ENCODE measurements at places on chromosomes 11 and 22. TPM values are rescaled to one million over a fixed set of nuclear protein-coding genes. Genes with fewer than 3 reads are reported as not detected.
A peak's percentile ranks its signal among the peaks of the same experiment; 100 is the strongest.

DNA sequence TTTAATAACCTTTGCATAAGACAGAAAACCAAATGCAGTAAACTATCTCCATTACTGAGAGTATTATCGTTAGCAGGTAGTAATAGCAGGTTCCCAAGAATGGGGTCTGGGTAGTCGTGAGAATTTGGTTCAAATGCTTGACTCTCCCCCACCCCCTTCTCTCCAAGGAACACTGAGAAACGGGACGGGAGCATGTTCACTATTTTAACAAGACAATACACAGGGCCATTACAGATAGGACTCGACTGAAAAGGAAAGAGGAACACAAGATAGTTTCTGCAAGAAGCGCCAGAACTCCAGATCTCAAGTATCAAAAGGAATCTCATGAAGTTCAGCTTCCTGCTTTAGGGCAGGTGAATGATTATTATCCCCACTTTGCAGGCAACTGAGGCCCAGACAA lies 27.0 kb downstream of the KMT5B start:
- DNase-seq, result no peak

DNA sequence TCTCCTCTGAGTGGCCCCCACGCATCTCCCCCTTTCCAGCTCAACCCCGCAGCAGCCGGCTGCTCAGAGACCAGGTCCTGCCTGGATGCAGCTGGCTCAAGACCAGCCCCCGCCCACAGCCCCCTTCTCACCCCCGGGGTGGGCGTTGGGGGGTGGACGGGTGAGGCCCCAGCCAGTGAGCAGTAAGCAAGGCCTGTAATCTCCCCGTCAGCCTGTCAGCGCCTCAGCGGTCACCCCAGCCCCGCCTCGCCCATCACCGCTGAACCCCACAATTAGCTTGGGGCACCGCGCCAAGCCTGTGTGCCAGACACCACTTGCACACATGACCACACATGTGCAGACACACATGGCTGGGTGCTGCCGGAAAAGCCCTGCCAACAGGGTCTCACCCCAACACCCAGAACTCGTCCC lies 5.9 kb downstream of the PLXNB2 start:
- peak; percentile 88 for DNase-seq

- DNase-seq, result no peak
Observed at GRCh38 chr22:25068707-25069106, 116.2 kb downstream of the KIAA1671 start.

DNA sequence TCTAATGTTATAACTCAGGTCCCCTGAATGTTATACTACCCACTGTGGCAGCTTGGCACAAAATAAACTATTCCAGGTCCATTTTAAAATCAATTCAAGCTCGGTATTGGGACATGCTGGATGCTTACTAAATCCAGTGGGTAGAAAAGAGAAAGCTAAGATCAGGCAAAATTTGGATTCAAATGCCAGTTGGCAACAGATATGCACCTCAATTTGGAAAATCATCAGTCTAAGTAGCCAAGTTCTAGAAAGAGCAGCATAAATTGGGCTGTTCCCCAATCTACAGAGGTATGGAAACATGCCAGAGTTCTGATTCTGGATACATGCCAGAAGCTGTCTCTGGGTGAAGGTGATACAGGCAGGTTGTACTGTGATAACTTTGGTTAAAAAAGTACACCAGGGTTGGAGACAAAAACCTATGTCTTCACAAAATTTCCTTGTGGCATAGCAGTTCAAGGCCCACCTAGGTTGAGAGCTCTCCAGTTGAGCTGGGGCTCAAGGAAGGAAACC lies 427.8 kb downstream of the LRRC4C start:
- no peak for DNase-seq

DNA sequence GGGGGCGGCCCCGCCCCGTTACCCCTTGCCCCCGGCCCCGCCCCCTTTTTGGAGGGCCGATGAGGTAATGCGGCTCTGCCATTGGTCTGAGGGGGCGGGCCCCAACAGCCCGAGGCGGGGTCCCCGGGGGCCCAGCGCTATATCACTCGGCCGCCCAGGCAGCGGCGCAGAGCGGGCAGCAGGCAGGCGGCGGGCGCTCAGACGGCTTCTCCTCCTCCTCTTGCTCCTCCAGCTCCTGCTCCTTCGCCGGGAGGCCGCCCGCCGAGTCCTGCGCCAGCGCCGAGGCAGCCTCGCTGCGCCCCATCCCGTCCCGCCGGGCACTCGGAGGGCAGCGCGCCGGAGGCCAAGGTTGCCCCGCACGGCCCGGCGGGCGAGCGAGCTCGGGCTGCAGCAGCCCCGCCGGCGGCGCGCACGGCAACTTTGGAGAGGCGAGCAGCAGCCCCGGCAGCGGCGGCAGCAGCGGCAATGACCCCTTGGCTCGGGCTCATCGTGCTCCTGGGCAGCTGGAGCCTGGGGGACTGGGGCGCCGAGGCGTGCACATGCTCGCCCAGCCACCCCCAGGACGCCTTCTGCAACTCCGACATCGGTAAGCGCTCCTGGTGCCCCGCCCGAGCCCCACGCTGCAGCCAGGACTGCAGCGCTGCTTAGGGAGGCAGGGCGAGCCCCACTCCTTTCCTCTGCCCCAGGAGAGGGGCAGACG lies at the start of gene TIMP3:
TSS of gene TIMP3 (plus strand) at position 169 of the 700 bp plus-strand sequence. CDS start at position 466, 297 bp downstream.
- peak; percentile 38 for DNase-seq

DNA sequence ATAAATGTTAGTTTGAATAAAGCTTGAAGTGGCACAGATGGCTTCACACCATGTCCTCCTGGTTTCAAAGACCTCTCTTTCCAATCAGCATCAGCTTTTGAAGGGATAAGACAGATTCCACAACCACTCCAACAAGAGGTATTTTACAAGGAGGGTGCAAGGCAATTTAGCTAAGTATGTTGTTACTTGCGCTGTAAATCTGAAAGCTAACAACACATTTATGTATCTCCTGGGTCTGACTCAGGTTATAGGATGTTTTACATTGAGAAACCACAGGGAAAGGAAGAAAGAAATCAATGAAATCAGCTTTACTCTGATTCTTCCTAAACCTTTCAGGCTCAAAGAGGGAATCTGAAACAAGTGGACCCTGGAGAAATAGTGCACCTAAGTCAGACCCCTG lies 12.1 kb downstream of the CWC15 start:
- no peak for DNase-seq

- DNase-seq, result no peak
Observed at GRCh38 chr11:9594267-9595046, 21.0 kb downstream of the WEE1 start.

- no peak for DNase-seq
Observed at GRCh38 chr22:38259370-38259769, 13.4 kb downstream of the TMEM184B start.

- DNase-seq, result no peak
Observed at GRCh38 chr11:69524291-69524882, 42.9 kb downstream of the LINC01488 start.

GRCh38 chr22:41775976-41776375 lies 24.5 kb upstream of the CCDC134 start:
- no peak for DNase-seq

DNA sequence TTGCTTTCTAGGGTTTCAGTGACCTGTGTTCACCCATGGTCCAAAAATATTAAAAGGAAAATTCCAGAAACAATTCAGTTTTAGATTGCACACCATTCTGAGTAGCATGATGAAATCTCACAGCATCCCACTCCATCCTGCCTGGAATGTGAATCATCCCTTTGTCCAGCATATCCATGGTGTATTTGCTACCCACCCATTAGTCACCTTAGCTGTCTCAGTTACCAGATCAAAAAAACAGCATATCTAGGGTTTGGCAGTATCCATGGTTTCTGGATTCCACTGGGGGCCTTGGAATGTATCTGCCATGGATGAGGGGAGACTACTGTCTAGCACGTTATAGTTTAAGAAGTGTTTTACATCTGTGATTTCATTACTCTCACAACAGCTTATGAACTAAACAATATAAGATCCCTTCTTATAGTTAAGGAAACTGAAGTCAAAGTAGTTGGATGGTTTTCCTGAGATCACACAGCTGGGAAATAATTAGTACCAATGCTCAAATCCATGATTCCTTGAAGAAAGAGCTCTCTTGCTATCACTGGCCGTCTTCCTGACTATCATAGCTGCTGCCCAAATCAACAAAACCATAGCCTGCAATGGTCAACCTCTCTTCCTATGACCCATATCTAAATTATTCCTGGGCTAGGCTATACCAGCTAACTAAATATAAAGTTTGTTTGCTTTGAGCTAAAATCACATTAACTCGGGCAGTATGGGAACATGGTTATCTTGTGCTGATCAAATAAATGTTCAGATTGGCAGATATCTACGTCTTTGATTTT lies 122.6 kb downstream of the MICAL2 start:
- DNase-seq, result no peak

GRCh38 chr11:2791521-2792380 lies 92.0 kb upstream of the KCNQ1OT1 start:
- no peak for DNase-seq

- DNase-seq, result no peak
Observed at GRCh38 chr11:13384908-13385640, 77.9 kb downstream of the BTBD10 start.

GRCh38 chr11:131447277-131447815 lies 76.9 kb downstream of the NTM start:
- DNase-seq, result no peak

- no peak for DNase-seq
Observed at GRCh38 chr11:109196016-109196415, 226.0 kb upstream of the C11orf87 start.

DNA sequence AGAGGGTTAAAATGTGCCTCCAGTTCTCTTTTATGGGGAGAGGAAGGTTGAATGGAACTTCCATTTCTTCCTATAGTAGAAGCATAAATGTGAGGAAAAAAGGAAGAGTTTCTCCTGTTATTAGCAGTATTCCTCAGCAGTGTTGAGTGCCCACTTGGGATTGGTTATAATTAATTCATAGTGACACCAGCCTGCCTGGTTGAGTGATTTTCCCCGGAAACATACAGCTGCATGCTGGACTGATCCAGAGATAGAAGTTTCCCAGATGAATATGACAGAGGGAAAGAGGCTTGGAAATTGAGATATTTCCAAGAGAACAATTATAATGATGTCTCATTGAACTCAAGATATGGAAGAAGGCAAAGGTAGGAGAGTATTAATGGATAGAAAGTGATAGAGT lies 28.3 kb downstream of the RAB39A start:
- DNase-seq, result no peak

GRCh38 chr11:35558513-35558912 lies 33.1 kb upstream of the PAMR1 start:
- DNase-seq, result no peak

DNA sequence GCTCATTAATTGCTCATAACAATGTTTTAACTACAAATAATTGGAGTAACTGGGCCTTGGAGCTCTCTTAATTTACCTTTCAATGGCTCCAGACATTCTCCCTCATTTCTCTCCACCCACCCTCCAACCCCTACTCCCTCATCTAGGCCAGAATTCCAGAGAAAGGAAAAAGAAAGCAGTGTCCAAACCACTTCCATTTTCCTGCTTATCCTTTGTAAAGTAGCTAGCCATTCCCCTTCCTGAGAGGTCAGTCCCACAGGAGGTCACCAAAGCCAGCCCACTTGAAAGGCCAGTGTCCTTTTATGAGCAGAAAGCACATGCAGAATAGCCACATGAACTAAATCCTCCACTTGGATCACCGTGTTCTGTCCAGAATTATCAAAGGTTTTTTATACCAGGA lies 404.8 kb upstream of the FAT3 start:
- no peak for DNase-seq

DNA sequence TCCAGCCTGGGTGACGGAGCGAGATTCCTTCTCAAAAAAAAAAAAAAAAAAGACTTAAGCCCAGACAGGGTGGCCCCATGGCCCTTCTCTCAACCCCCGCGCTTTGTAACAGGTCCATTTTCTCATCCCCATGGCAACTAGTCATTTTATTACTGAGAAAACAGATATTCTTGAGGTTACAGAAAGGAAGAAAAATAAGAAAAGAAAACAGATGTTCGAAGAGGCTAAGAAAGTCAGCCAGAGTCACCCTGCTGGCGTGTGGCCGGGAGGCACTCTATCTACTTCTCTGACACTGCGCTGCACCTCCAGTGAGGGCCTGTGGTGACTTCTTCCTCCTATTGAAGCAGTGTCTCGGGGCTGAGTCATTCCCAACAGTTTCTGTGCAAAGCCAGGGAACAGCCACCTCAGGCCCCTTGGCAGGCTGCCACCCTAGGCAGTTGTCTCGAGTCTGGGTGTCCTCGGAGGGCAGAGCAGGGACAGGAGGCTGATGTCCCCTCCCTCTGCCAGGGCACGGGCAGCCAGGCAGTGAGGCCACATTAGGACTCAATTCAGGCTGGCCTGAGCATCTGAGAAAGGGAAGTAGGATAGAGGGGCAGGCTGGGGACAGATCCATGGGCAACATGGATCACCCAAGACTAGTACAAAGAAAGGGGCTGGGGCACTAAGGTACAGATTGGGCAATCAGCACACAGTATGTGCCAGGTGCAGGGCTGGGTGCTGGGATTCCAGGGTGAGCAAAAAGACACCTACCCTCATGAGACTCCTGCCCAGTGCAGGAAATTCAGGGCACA lies 16.4 kb upstream of the SYVN1 start:
- peak; percentile 44 for DNase-seq

- DNase-seq, result no peak
Observed at GRCh38 chr11:128299132-128299726, 288.1 kb downstream of the ETS1 start.

DNA sequence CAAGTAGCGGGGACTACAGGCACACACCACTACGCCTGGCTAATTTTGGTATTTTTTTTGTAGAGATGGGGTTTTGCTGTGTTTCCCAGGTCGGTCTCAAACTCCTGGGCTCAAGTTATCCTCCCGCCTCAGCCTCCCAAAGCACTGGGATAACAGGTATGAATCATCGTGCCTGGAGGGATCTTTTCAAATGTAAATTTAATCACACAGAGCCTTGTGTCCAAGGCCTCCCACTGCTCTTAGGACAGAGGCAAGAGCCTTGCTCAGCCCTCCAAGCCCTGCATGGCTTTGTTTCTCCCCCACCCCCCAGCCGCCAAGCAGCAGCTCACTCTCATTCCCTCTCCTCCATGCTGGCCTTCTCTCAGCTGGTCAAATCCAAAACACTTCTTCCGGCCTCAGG lies 75.3 kb upstream of the CREB3L1 start:
- DNase-seq, result no peak

- no peak for DNase-seq
Observed at GRCh38 chr11:1041149-1041467, 4.6 kb upstream of the MUC6 start.

- no peak for DNase-seq
Observed at GRCh38 chr11:43493431-43493830, 134.7 kb downstream of the TTC17 start.

ELMOD1 gene
- total RNA-seq, result not detected

MAJIN gene
- not detected for total RNA-seq

EIF3D gene
- total RNA-seq, result 135 TPM

POGLUT3 gene
- 4.7 TPM for total RNA-seq

MYOD1 gene
- not detected for total RNA-seq

NEFH gene
- 0.83 TPM for total RNA-seq

HEPN1 gene
- total RNA-seq, result not detected

MS4A4E gene
- 13.1 TPM for total RNA-seq

PMM1 gene
- total RNA-seq, result 139 TPM

OR10D3 gene
- not detected for total RNA-seq

CYTH4 gene
- total RNA-seq, result 75.9 TPM

CD6 gene
- 5.2 TPM for total RNA-seq

Measured in Peyer's patch (tissue), 4 donors.